NCI-H187 treated with DMSO at 0.1 percent for 48 hours (cell line): ENCODE measurements at places on chromosomes 7 and 10.

- no peak for DNase-seq
Observed at GRCh38 chr10:89183571-89183970, 23.5 kb downstream of the CH25H start.

GRCh38 chr7:194252-195009 lies 2.1 kb downstream of the FAM20C start:
- no peak for DNase-seq

- DNase-seq = no peak
Observed at GRCh38 chr7:28104041-28104541, 76.5 kb downstream of the JAZF1 start.

DNA sequence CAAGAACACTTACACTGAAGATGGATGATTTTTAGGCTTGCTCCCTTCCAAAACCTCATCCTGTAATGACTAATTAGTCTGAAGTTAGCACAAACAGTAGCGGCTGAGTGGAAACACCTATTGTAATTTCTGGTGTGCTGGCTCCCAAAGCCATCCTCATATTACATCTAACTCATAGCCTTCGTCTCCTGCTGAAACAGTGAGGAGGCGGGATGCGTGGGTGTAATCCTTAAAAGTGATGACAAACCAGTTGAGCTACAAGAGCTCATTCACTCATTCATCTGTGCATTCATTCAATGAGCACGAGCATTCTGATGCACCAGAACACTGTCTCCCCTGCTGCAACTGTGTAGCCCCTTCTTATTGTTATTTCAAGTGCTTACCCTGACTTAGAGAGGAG lies 235.3 kb downstream of the CALN1 start:
- DNase-seq = no peak

GRCh38 chr10:78403781-78404180 lies 370.1 kb downstream of the RPS24 start:
- no peak for DNase-seq

DNA sequence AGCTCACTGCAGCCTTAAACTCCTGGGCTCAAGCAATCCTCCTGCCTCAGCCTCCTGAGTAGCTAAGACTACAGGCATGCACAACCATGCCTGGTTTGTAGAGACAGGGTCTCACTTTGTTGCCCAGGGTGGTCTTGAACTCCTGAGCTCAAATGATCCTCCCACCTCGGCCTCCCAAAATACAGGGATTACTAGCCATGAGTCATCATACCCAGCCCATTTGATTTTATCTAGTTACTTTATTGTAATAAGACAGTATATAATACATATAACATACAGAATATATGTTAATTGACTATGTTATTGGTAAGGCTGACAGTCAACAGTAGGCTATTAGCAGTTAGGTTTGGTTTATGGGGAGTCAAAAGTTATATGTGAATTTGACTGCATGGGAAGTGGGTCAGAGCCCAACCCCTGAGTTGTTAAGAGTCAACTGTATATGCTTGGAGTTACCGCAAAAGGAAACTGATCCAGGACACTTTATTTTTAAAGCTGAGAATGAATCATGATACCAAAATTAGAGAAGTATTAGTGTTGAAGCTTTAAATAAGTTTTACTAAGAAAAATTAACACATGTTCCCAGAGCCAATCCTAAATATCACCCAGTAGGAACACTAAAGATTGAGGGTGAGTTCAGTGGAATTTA lies 20.7 kb upstream of the KMT2E start:
- no peak for DNase-seq

- no peak for DNase-seq
Observed at GRCh38 chr7:121082400-121083101, 94.0 kb downstream of the CPED1 start.

- no peak for DNase-seq
Observed at GRCh38 chr10:80407812-80408241, 524 bp upstream of the PRXL2A start.
